ENCODE measurements at places on chromosomes 5 and 9.

DNA sequence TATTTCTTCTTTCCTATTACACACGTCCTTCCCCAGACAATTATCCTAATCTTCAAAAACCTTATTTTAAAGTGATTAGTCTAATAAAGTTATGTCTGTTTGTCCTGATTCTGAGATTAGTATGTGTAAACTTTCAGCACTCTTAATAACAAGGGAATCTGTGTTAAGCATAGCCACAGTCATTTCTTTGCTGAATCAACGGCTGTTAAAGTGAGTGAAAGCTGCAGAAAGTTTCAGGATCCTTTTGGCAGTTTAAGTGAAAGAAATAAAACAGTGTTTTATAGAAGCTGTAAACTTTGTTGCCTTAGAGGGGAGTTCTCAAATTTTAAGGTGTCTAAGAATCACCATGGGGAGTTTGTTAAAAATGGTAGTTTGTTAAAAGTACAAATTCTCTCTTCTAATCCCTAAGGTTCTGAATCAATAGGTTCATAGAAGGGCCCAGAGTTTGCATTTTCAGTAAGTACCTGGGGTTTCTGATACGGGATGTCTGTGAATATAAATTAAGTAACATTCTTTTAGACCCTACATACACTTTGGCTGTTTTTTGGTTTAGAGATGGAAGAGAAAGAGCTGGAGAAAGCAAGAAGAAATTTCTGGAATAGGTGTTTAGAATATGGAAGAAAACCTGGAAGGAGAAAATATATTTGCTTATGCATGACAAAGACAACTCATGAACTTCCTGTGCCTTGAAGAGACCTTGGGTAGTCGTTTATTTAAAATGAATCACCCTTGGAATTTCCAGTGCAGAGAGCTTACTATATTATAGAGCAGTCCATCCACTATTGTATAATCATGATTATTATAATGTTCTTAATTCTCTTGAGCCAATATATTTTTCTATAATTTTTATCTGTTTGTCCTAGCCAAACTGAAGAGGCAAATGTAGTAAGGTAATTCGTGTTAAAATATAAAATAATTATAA lies 45.7 kb downstream of the SCAMP1 start:
- DNase-seq = no peak

DNA sequence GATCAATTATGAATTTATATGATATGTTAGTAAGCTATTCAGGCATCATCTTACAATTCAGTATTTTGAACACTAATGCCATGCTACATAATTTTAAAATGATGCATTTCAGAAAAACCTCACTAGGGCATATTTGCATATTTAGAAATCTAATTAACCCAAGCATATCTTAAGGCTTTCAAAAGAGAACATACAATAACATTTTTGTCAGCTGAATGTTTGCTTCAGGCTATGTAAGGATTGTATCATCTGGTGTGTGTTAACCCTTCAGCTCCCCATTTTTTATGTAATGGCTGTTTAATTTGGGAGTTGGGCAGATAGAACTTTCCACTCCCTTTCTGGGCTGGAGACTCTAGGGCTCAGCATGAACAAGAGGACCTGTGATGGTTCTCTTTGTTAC lies 299.1 kb upstream of the EFNA5 start:
- no peak for DNase-seq

DNA sequence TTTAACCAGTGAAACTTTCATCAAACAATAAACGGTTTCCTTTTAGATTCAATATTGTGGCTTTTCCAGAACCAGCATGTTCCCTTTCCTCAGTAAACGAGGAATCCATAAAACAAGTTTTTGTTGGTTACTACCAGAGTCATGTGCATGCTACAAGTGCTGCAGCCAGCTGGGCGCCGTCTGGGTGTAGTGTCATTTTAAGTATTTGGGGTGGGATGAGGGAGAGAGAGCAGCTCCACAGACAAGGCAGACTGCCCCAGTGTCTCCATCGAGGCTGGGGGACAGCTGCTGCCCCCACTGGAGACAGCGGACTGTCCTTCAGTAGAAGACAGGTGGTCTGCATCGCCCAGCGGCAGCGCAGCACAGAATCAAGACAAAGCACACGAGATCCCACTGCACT lies 17.3 kb downstream of the ARPC5L start:
- no peak for DNase-seq

GRCh38 chr5:1253456-1254105 lies 28.4 kb downstream of the SLC6A18 start:
- DNase-seq = no peak

DNA sequence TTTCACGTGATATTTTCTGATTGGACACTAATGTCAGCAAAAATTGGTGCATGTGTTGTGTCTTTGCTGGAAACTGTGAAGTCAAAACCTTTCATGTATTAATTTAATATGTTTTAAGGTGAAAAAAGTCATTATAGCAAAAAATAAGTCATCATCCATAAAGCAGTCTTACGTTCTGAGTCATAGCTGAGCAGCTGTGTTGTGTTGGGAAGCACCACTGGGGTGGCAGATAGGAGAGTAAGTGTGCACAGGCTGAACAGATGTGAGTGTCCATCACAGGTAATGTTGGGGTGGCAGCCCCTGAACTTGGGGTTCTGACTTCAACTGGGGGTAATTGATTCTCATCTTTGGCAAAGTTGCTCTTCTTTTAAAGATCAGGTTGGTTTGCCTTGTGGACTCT lies 156.8 kb downstream of the NXNL2 start:
- no peak for DNase-seq

DNA sequence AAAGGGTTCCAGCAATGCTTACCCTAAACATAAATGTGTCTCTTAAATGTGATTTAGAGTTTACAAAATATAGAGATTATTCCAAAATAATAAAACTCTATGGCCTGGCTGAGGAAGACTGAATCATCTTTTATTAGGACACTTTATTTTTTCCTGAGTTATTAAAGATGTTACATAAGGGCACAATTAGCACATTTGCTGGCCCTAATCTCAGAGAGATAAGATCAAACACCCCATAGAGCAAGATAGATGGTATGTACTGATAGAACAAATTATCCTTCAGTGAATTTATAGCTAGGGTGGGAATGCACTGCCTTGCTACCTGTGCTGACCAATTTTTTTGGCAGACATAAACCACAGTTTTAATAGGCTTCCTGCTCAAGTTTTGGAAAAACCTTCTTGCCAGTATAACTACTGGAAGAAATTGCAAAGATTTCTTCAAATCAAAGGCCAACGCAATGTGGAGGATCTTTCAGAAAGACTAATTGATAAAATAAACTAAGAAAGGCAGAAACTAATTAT lies 367.1 kb upstream of the MPDZ start:
- no peak for DNase-seq

GRCh38 chr9:85283421-85283820 lies 458.3 kb downstream of the AGTPBP1 start:
- DNase-seq = no peak

Data from central memory CD8-positive, alpha-beta T cell (primary cell).